ENCODE measurements at places on chromosomes 13 and 19.

GRCh38 chr19:34172661-34173192 lies 423 bp downstream of the LSM14A start:
- no peak for DNase-seq

DNA sequence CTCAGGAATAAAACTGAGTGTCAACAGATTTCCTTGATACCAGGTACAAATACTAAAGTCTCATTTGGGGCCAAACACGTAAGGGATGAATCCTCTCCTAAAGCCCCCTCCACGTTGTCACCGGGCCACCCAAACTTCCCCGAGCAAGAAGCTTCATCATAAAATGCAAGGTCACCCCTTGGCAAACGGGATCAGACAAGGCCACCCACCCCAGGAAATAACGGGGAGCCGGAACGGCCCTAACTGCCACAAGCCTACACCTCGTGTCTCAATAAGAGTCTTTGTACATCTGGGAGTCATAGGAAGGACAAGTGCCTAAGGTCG lies 717 bp downstream of the EEF2 start:
- DNase-seq = no peak

DNA sequence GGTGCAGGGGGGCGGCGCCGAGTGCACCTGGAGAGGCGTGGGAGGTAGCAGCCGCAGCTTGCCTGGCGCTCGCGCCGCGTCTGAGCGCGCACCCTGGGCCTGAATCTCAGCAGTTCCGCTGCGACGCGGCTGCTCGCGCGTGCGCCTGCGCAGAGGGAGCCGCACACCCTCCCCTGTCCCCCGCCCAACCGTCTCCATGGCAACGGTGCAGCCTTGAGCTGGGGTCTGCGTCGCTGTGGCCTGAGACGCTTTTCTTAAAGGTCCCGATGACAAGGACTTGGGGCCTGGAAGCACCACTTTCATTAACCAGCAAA lies at the start of gene PNMA8B:
Gene PNMA8B, minus strand, starts transcription at position 82 of the 314 bp plus-strand sequence. CDS start 402 bp downstream, outside the sequence.
- no peak for DNase-seq

DNA sequence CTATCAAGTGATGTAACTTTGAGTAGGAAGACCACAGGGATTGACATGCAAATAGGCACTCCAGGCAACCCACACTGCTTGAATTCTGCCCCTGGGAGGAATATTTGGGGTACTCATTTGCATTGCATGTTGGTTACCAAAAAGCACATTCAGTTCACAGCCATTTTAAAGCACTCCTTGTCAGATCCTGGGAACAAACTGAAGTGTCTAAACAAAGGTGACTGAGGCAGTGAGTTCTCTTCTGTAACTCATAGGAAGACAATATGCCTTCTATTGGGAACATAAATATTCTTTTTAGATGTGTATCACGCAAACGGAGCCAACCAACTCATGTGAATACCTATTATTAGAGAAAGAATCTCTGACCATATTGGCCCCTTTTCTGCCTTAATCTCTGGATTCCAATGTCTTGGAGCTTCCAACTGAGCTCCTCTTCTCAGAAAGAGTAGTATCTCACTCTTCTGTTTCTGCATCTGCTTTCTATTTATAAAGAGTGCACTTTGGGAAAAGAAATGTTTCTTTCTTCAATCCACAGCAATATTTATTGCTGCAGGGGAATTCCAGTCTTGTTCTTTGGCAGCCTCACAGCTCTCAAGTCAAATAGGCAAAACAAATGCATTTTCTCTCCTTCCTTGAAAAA lies 125.7 kb upstream of the NBEA start:
- no peak for DNase-seq

GRCh38 chr19:5035793-5036697 lies 67.1 kb downstream of the KDM4B start:
- DNase-seq = peak; percentile 41

GRCh38 chr19:5690955-5691821 lies 1.1 kb downstream of the RPL36 start:
- no peak for DNase-seq

- DNase-seq = no peak
These were observed 829 bp upstream of the ATCAY start for GRCh38 chr19:3879656-3880055.

DNA sequence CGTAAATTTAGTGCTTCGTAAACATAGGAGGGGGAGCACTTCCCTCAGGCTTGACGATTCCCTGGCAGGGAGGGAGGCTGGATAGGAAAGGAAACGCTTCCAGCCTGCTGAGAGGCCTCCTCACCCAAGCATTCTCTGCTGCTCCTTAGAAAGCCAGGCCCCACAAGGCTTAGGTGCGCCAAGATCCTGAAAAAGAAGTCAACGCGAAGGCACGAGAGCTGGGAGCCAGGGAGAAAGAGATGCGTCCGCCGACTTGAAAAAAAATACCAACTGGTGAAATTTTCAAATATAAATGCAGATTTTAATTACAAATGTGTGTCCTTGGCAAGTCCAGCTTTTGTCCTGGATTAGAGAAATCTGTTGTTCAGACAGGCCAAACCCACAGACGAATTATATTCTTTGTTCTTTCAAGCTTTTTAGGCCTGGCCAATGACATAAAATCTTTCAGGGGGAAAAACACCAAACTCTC lies 64.0 kb downstream of the ALOX5AP start:
- DNase-seq = no peak

DNA sequence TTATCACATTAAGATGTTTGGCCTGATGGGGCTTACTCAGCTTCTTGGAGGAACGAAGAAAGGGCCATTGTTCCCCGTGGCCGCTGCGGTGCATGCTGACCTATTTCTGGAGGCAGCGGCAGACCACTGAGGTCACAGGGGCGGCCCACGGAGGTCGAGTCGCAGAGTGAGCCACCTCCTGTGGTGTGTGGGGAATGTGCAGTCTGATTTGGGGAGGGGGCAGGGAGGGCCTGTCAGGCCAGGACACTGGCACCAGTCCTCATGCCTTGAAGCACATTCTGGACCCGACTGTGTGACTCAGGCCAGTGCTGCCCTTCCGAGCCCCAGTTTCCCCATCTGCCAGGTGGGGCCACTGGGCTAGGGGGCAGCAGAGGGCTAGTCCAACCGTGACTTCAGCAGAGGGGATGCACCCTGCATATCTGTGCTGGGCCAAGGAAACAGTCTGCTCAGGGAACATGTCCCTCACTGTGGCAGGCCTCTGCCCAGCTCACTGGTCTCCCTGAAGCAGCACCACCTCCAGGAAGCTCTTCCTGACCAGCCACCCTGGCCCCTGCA lies 6.3 kb downstream of the SLC7A10 start:
- DNase-seq = no peak

DNA sequence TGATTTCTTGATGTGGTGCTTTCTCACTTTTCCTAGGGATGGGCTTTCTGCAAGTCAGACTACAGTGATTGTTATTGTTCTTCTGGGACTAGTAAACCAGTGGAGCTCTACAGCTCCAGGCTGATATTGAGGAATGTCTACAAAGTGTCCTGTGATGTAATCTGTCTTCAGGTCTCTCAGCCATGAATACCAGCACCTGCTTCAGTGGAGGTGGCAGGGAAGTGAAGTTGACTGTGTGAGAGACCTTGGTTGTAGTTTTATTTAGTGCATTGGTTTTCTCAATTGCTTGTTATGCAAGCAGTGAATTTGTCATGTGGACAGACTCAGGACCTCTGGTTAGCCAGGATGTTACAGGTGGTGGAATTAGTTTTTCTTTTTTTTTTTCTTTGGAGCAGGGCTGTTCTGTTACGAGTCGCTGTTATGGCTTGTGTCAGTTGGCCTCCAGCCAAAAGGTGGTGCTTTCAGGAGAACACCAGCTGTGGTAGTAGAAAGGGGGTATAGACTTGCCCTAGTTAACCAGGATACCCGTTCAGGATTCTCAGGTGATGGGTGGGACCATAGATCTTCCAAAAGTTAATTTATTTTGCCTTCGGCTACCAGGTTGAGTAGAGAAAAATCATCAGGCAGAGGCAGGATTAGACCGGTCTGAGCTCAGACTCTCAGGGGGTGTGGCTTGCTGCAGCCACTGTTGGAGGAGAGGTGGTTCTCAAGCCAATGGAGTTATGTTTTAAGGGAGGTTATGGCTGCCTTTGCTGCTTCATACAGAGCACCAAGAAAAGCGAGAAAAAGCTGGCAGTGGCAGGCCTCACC lies 11.9 kb upstream of the ZNF675 start:
- no peak for DNase-seq

GRCh38 chr13:99869830-99870229 lies 101.7 kb downstream of the ZIC5 start:
- no peak for DNase-seq
